SJCRH30 (cell line): ENCODE measurements at places on chromosomes 2 and 18. TPM values are rescaled to one million over a fixed set of nuclear protein-coding genes. Genes with fewer than 3 reads are reported as not detected.

ESCO1 gene
- total RNA-seq = 14.5 and 16.5 TPM in 2 replicates

CCDC68 gene
- total RNA-seq = 0.36 TPM in 1 of 2 replicates, not detected in the other

DNA sequence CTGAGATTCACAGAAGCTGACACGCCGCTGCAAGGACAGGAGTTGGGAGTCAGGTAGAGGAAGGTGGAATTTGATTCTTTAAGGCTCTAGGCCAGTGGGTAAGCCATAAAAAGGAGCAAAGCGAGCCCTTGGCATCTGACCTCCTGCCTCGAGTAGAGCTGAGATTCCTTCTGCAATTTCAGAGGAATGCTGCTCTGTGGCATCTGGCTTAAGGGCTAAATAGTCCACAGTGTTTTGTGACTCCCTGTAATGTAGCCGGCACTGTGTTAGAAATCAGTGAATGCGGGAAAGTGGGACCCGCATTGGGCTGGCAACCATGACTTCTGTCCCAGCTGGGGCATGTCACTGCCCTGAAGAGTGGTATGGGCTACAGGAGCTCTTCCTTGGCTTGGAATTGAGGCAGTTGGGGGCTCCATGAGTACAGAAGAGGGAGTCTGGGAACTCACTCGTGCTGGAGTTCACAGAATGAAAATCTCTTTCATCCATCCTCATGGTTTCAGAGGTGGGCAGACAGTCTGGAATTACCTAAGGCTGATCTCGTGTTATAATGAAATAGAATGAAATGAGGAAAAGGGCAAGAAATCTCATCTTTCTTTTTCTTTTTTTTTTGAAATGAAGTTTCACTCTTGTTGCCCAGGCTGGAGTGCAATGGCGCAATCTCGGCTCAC lies 12.7 kb upstream of the MYCN start:
- no peak for DNase-seq
- H3K27me3 ChIP-seq = no peaks in the 10 kb centered on the region
- H3K4me3 ChIP-seq = no peak overlapping the region
- H3K27ac ChIP-seq = no peak overlapping the region

TTN gene
- 26.2 and 35.0 TPM in 2 replicates for total RNA-seq

GRCh38 chr2:132680544-132680943 lies 10.5 kb upstream of the LYPD1 start:
- H3K27me3 ChIP-seq = no peaks in the 10 kb centered on the region
- H3K4me3 ChIP-seq = no peak overlapping the region
- H3K36me3 ChIP-seq = no peaks in the 10 kb centered on the region

GRCh38 chr18:8794156-8794933 lies 89.0 kb downstream of the MTCL1 start:
- peaks cover 13% of the 10 kb centered on the region for H3K4me1 ChIP-seq
- no peaks in the 10 kb centered on the region for H3K27me3 ChIP-seq
- H3K27ac ChIP-seq = no peak overlapping the region

GRCh38 chr2:11117776-11118175 lies 37.5 kb upstream of the SLC66A3 start:
- peaks cover 5% of the 10 kb centered on the region; the same call in 1 of the 2 replicates for H3K27me3 ChIP-seq
- no peak overlapping the region for H3K4me3 ChIP-seq
- H3K27ac ChIP-seq = no peak overlapping the region
- no peak for DNase-seq
- no peaks in the 10 kb centered on the region for H3K4me1 ChIP-seq
- H3K36me3 ChIP-seq = no peaks in the 10 kb centered on the region
